Coronary artery (tissue), 2 donors: ENCODE measurements at places on chromosomes 3 and 15.

DNA sequence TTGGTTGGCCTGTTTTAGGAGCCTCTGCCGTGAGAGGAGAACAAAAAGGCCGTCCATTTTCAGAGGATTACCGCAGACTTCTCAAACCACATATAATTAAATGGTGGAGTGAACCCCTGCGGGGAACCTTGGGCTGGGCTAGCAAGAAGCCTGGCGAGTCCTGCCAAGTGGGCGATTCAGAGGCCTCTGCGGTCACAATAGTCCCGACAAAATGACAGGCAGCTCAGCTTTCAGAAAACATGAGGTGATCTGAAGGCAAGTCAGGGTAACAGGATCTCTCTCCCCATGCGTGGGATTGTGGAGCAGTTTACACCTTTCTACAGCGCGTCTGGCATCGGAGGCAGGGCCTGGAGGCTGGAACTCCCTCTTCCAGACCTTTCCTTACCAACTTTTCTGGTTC is 134.8 kb downstream of the ASB7 start:
- DNase-seq, result no peak

DNA sequence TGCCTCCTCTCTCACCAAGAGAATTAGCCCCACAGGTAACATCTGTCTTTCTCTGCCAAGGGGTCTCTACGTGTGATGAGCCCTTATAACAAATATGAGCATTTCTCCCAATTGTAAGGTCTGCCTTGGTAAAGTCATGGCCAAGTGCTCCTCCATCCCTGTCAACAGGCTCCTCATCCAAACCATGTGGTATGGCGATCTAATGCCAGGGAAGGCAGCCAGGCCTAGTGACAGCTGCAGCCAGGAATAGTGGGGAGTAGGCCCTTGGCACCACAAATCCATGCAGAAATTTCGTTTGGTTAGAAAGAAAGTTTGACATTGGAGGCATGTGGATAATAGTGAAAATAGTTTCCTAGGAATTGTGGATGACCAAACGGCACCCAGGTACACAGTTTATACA is 4.7 kb upstream of the LRTM1 start:
- no peak for DNase-seq

GRCh38 chr3:190446573-190447279 is 3.0 kb downstream of the TMEM207 start:
- no peak for DNase-seq

GRCh38 chr15:63203451-63204090 is 14.2 kb downstream of the RAB8B start:
- no peak for DNase-seq

DNA sequence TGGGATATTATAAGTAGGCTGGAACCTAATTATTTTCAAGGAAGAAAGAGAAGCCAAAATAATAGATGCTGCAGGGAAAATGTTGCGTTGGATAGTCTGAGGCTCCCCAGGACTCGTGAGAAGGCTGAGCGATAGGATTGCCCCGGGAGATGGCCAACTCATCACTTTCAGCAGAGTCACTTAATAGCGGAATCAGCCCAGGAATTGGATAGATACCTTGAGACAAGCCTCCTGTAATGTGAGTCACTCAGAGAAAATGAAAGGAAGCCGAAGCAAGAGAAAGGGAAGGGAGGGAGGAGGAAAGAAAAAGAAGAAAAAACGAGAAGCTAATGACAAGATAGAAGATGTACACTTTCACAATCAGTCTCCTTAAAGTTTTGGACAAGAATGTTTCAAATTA is 94.3 kb downstream of the SQOR start:
- DNase-seq, result no peak

GRCh38 chr3:112407888-112408702 is 75.1 kb downstream of the CD200 start:
- no peak for DNase-seq

GRCh38 chr3:194843556-194843955 is 157.9 kb downstream of the FAM43A start:
- no peak for DNase-seq

- no peak for DNase-seq
Measured at GRCh38 chr15:70140543-70141375, 43.0 kb upstream of the TLE3 start.

DNA sequence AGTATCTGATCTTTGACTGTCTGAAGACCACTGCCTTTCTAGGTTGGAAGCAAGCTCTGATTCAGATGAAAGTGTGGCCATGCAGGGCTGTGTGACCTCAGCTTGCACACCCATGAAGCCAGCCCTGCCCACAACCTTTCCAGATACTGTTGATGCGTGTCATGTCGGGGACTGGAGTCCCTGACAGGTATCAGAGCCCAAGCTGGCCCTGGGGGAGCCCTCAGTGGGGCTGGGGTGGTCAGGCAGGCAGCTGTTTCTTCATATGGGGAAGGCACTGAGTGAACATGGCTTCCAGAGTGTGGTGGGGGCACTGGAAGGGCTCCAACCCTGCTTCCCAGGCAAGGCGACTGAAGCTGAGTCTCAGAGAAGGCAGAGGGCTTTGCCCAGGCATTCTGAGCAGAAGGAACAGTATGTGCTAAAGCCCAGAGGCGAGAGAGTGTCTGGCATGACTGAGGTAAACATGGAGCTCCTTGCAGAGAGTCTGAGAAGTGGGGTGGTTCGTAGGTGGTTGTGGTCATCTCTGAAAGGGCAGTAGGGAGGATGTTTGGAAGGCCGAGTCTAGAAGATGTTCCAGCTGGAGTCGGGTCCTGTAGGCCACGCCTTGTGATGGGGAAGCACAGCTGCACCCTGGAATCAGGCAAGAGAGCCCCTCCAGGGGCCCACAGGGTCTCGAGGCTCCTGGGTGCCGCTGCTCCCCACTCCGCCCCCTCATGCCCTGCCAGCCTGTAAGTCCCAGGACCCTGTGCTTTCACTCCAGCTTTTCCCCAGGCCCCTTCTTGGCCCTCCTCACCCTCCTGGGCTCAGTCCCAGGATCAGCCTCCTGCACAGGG is 122.2 kb downstream of the EEFSEC start:
- peak; percentile 59 for DNase-seq

- DNase-seq, result no peak
Measured at GRCh38 chr3:107975529-107976201, 115.2 kb downstream of the CD47 start.

GRCh38 chr3:11305509-11305908 is 33.3 kb downstream of the ATG7 start:
- DNase-seq, result no peak

DNA sequence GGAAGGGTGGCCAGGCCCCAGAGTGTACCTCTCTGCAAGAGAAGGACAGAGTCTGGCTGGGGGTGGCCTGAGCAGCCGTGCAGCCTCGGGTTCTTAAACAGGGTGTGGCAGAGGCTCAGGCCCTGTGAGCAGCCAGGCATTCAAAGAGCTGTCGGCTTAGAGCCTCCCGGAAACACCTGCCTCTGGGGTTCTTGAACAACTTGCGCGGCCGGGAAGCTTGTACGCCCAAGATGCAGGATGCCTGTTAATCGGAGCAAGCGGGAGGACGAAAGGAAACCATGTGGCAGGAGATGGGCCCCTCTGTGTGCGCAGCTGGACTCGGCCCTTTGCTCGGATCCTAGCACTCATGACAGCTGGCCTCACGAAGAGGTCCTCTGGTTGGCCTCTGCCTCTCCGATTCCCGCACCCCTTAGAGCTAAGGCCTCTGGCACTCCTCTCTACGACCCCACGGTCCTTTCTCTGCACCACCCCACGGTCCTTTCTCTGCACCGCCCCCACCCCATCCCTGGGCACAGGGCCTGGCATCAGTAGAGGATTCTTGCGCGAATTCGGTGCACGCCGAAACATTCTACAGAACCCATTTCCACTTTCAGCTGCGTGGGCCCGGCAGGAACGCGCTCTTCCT is 23.9 kb upstream of the TXNRD3 start:
- peak; percentile 54 for DNase-seq

DNA sequence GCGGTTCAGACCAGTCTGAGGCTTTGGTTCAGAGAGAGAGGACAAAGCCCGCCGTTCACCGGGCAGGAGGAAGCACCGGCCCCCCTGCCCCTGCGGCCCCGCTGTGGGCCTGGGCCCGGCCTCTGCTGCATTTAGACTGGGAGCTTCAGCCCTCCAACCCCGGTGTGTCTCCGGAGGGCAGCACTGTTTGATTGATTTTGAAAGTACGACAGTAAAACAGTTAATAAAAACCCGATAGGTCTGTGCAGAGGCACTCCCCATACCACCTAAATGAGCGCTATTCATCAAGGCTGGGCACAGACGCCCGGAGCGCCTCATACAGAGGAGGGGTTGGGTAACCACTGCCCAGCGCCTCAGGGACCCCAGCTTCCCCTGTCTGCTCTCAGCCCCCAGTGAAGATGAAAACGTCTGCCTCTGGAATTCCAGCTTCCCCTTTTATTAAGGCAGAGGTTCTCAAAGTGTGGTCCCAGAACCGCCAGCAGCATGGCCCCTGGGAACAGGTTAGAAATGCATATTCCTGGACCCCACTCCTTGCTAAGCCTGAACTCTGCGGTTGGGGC is 256.7 kb upstream of the TLE3 start:
- DNase-seq, result peak; percentile 58

DNA sequence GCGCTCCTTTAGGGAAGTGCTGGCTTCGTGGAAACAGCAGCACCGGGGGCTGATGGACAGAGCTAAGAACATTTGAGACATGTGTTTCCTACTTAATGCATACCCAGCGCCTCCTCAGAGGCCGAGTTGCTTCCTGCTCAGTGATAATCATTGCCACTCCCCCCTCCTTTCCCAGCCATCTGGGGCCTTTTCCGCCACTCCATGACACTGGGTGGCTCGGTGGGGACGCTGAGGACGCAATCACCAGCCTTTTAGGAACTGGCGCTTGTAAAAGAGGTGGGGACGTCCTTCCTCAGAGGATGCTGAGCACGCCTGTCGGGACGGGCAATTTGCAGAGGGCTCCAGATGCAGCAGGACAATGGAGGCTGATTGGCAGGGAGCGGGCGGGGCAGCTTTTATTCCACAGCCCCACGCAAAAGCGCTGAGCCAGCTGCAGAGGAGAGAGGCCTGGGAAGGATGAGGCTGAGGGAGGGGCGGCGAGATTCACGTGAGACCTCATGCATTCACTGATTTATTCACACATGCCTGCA is 22.2 kb upstream of the IQSEC1 start:
- DNase-seq, result no peak
